ENCODE measurements at places on chromosomes 7 and 10.

GRCh38 chr10:91800756-91801155, 2.5 kb downstream of the TNKS2 start:
- no peak for DNase-seq

GRCh38 chr7:131781-132482, 60.4 kb upstream of the FAM20C start:
- DNase-seq: no peak

GRCh38 chr7:44313621-44314031, 11.8 kb downstream of the CAMK2B start:
- no peak for DNase-seq

DNA sequence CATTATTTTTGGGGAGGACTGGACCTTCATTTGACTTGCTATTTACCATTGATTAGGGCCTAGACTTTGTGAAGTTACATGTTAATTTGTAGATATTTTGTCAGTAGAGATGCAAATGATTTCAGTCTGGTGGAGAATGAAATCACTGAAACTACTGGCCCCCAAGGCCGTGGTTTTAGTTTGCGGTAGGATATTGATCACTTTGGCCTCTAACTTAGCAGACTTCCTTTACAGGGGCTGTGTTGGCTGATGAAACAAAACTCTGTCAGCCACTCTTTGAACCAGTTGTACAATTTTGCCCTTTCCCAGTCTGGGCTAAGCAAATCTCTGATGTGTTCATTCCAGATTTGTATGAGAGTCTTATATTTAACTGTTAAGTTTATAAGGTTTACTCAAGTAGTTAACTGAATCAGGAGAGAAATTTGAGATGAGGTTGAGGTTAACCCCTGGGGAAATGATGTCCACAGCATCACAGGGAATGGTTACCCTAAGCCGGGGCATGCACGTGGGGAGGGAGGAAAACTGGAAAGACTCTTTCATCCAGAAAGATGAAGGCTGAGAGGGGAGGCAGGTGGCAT, 105.7 kb upstream of the INSIG1 start:
- DNase-seq: no peak

All from CD4-positive, alpha-beta T cell treated with Interleukin-17A for 1 hour (primary cell).